ENCODE measurements at places on chromosomes 1 and 21.
A peak's percentile ranks its signal among the peaks of the same experiment; 100 is the strongest.

DNA sequence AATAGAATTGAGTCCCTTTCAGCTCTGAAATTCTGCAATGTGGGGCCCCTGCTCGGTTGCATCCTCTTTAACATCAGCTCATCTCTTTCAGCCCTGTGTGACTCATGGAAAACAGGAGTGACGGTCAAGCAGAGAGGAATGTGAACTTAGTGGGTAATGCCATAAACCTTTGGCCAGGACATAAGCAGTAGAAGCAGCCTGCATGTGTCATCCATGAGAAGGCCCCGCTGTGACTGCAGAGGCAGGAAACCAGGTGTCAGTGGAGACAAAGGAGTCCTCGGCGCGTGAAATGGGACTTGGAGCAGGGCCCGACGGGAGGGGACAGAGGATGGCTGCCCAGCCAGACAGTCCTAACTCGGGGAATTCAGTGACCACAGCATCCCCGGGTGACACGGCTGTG is 21.1 kb upstream of the EPHB2 start:
- DNase-seq: no peak

DNA sequence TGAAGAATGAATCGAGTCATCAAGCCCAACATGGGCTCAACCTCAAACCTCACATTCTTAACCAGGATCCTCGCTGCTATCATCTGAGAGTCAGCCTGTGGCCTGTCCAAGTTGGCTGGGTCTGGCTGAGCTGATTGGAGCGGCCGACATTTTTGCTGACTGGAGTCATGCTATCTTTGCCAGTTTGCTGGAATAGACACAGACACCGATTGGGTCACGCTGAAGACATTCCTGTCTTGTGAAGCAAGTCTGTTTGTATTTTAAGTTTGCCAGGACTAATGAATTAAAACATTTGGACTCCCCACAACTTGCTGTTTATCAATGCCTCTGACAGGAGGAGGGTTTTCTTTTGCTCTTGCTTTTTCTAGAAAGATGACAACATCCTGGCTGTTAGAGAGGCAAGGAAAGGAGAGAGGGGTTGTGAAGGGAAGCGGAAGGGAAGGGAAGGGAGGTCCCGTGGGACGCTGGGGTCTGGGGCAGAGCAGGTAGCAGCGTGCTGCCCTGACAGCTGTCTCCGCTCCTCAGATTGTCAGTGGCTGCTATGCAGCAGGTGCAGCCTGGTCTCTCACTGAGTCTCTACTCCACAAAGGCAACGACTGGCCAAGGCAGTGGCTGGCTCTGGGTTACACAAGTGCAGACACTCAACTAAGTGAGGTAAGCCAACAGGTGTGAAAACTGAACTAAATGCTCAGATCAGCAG is at the start of gene MAP3K7CL:
Gene MAP3K7CL (plus strand): TSS at position 375 of the 700 bp plus-strand sequence. CDS start 2,701 bp downstream, outside the sequence.
- DNase-seq: peak; percentile 36

DNA sequence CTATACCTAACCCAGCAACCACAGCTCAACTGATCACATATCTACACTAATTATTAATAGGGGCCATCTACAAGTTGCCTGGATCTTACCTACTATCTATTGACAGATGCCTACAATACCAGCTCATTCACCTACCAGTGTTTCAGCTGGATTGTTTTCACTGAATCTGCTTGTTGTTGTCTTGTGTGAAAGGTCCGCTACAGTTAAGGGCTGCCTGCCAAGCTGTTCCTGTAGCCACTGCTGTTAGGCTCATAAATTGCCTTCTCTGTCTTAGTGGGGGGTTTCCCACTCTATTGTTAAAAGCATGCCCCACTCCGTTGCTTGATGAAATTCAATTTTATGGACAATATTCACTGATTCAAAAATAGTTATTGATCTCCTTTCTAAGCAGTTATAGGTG is 199.7 kb upstream of the TMPRSS15 start:
- DNase-seq: peak; percentile 78

- DNase-seq: no peak
These were observed 251.5 kb downstream of the GRIK3 start for GRCh38 chr1:36782785-36783184.

- DNase-seq: peak; percentile 78
These were observed 39.0 kb upstream of the CADM3 start for GRCh38 chr1:159132271-159132881.

DNA sequence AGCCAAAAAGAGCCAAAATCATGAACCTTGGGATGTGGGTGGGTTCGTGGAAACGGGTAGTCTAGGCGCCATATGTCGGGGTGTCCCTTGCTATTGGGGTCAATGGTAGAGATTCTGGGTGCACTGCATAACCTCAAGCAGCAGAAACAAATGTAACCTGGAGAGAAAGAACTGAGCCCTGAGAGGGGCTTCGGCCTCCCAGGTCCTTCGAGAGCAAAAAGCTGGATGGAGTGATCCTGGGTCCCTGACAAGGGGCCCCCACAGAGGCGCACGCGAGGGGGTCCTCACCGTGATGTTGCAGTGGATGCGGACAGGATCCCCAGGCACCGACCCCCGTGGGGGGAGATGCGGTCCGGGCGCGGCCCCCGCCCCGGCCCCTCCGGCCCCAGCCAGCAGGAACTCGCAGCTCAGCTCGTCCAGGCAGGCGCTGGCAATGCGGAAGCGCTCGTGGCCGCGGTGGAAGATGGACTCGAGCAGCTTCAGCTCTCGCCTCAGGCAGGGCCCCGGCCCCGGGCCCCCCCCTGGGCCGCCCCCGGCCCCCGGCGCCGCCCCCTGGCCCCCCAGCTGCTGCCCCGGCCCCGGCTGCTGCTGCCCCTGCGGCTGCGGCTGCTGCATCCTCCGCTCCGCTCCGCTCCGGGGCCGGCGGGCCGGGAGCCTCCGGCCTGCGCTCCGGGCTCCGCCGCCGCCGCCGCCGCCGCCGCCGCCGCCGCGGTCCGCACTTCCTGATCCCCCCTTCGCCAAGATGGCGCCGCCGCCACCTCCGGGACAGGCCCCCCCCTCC is at the start of gene UBE2Q1:
Gene UBE2Q1 (minus strand): TSS at position 724 of the 781 bp plus-strand sequence. CDS start 109 bp downstream, at position 615.
- peak; percentile 65 for DNase-seq
